CD4-positive, alpha-beta T cell treated with Interleukin-1 beta for 1 hour (primary cell): ENCODE measurements at places on chromosomes 2 and 18.

- no peak for DNase-seq
Observed at GRCh38 chr2:2263196-2263829, 67.8 kb downstream of the MYT1L start.

- DNase-seq, result no peak
Observed at GRCh38 chr2:206863716-206864115, 75.6 kb upstream of the CPO start.

- DNase-seq, result no peak
Observed at GRCh38 chr2:75053484-75054112, 95.2 kb downstream of the POLE4 start.

GRCh38 chr18:63562284-63562683 is 20.1 kb downstream of the SERPINB12 start:
- DNase-seq, result no peak

DNA sequence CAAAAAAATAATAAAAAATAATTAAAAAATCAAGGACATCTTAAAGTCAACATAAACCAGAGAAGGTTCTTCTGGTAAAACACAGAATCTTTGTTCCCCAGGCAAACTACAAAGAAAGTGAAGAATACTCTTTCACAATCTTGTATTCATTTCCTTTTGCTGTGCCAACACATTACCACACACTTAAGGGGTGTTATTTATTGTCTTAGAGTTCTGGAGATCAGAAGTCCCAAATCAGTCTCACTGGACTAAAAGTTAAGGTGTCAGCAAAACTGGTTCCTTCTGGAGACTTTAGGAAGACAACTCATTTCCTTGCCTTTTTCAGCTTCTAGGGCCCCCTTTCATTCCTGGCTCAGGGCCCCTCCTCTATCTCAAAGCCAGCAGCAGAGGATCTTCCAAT is 12.2 kb upstream of the CAB39 start:
- DNase-seq, result no peak
